ENCODE measurements at places on chromosomes 6 and 20.

- DNase-seq: no peak
These were observed 28.4 kb downstream of the PAQR8 start for GRCh38 chr6:52390361-52390727.

DNA sequence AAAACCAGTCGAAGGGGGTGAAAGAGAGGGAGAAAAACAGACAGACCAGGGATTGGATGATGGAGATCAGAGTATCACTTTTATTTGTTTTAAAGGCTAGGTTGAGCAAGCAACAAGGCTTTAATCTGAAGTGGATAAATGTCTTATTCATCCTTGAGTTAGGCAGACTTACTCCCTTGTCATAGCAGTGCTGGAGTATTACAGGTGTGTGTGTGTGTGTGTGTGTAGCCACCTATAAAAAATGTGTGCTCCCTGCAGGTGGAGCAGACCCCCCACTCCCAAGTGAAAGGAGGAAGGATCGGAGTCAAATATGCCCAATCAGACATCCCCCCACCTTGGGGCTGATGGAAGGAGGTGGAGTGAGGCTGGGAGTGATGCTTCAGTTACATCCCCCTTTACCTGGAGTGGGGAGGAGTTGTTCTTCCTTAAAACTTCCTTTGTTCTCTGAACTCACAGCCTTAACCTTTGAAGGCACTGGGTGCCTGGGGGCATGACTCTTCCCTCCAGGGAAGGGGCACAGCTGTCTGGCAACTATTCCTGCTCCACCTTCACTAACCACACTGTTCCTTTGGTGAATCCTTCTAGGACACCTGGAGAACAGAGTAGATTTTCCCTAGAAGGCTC is 27.3 kb downstream of the PTK7 start:
- no peak for DNase-seq

DNA sequence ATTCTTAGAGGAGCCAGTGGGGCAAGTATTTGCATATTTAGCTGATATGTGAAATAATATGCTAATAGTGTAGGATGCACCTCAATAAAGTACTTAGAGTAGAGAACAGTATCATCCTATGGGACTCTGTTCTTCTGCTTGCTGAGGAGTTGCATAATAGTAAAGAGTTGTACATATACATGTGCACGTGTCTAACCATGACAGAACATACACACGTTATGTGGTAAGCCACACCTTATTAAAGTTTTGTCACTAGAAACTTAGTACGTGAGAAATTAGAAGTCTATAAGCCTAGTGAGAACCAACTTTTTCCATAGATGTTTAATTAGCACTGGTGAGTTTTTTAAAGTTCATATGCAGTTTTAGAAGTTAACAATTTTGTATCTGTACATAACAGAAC is 80.7 kb downstream of the L3MBTL3 start:
- no peak for DNase-seq

- DNase-seq: peak; percentile 9
These were observed 868 bp downstream of the NCOA3 start for GRCh38 chr20:47502271-47503239.

DNA sequence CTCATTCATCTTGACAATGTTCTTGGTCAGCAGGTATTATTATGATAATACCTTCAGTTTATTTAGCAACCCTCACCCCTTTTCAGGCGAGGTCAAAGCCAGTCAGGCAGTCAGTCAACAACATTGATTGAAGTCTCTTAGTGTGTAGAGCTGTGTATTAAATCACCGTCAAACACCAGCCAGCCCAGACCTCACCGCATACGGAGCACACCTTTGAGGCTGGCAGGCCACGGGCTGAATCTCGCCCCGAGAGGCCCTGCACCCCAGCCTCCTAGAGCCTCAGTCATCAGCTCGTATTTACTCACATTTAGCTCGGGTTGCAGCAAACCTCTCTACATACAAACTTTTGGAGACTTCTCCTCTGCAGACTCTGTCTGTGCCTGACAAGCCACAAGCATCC is 36.0 kb upstream of the FOXA2 start:
- DNase-seq: no peak

DNA sequence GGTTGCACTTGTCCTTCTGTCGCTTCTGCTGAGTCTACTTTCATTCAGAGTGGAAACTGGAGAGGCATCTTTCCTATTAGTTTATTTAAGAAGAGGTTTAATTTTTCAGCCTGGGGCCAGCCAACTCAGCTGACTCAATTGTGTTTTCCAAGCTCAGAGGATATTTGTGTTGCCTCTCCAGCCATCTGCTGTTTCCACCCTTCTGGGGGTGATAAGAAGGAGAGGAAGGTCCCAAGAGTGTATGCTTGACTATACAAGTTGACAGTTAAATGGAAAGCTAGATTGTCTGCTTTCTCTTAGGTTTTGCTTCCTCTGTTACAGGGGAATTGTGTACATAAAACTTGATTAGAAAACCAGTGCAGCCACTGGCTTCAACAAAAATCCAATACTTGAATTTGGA is 3.0 kb downstream of the PSMF1 start:
- no peak for DNase-seq

DNA sequence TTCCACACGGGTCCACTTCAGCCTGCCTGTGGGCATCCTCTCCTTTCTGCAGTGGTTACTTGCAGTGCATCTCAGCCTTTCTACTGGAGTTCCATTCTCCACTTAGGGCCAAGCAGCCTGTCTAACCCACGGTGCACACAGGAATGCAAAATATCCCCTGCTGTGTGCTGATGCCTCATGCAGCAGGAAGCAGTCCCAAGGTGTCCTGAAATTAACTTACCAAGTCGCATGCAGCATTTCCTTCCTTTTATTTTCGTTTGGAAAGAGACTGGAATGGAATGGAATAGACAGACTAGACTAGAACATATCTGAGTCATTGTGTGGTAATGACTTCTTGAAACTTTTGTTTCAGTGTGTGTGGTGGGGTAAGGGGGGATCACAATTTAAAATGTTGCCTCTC is 25.9 kb upstream of the FOXQ1 start:
- no peak for DNase-seq

- no peak for DNase-seq
These were observed 66.3 kb upstream of the BMP5 start for GRCh38 chr6:55941702-55942101.

GRCh38 chr6:3987053-3987452 is 91.9 kb downstream of the FAM217A start:
- no peak for DNase-seq

GRCh38 chr6:151029970-151030369 is 164.5 kb downstream of the MTHFD1L start:
- DNase-seq: no peak

DNA sequence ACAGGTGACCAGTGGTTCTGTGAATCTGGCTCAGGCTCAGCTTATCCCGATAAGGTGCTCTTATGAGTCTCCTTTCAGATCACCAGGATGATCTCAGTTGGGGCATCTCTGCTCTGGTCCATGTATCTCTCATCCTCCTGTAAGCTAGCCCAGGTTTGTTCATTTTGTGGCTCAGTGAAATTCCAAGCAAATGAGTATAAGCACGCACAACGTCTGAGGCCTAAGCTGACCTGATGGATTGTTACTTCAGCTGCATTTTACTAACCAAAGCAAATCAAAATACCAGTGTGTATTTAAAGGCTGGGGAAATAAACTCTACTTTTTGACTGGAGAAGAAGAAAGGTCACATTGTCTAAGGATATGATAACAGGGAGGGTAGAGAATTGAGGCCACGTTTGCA is 551.0 kb upstream of the BTBD3 start:
- DNase-seq: no peak

DNA sequence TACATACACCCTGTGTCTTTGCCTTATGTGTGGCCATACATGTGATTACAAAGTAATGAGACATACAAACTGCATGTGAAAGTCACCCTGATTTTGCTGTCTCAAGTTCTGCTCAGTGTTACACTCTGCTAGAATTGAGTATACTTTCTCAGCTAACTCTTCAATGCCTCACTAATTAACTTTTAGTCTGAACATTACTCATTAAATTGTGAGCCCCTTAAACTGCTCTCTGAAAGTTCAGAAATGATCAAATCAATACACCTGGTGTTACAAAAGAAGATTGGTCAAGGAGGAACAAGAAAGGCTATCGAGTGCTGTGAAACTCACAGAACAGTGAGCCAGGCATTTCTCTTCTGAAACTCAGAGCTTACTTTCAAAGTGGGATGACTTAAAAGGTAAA is 71.3 kb downstream of the MKKS start:
- DNase-seq: no peak

DNA sequence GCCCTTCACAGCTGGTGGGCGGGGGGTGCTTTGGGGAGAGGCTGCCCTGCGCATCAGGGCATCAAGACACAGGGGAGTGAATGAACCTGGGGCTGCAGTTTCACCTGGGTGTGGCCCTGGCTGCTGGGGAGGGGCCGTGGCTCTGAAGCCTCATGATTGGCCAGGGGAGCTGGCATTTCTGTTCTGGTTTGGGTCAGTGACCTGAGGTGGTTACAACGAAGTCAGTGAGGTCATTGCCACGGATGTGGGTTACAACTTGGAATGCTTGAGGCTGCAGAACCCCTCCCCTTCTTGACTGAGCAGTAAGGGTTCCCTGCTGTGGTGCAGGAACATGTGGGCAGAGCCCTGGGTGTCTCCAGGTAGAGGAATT is 3.0 kb downstream of the TCEA2 start:
- no peak for DNase-seq

GRCh38 chr6:77650098-77650663 is 2.7 kb upstream of the MEI4 start:
- DNase-seq: no peak

DNA sequence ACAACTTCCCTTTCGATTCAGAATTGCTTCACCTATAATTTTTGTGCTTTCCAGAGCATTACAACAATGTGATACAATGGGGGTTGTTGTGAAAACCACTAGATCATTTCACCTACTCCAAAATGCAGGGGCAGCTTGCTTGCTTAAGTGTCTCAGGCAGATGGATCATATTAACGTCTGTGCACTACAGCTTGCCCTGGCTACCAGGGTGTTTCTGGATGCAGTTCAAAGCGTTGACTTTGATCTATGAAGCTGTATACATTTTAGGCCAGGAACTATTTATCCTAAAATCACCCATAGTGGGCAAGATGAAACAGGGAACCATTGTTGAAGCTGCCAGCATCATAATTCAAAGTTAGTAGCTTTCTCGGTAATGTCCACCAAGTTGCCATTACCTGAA is 339.5 kb upstream of the HSF2 start:
- DNase-seq: no peak
